Naive thymus-derived CD4-positive, alpha-beta T cell (primary cell): ENCODE measurements at places on chromosomes 2 and 18.

DNA sequence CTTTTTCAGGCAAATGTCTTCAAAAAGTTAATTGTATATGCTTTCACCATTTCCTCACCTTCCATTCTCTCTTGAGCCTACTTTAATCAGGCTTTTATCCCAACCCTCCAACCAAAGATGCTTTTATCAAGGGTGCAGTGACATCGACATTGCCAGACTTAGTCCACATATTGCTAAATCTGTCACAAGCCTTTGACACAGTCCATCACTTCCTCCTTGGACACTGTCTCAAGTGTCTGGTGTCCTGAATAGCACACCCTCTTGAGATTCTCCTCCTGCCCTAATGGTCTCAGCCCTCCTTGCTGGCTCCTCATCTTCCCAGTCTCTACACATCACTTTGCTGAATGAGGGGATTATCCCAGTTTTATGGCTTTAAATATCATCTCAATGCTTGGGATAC lies 147.5 kb upstream of the SLC39A10 start:
- H3K27me3 ChIP-seq = no peaks in the 10 kb centered on the region
- no peak overlapping the region for H3K27ac ChIP-seq

DNA sequence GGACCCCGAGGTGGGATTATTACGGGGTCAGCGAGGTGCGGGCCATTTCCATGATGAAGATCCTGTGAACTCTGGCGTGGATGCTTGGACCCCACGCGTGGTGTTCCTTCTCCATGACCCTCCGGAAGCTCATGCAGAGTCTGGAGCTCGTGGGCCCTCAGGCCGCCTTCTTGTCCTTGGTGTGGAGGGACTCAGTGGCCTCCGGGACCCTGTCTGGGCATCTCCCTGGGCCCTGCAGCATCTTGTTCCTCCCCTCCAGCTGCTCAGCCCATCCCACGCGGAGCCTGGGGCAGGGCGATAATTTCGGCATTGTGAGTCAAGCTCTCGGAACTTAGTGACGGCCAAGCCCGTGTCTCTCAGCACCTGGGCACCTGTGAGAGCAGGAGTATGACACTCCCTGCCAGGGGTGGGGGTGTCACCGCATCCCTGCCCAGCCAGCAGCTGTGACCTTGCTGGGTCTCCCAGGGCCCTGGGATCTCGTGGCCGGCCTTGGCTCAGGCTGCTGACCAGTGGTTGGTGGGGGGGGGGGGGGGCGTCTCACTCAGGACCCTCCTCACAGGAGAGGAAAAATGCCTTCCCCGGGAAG lies 24.6 kb downstream of the RTP5 start:
- no peak overlapping the region for H3K4me3 ChIP-seq
- H3K27ac ChIP-seq = no peak overlapping the region
- no peak for DNase-seq
- no peaks in the 10 kb centered on the region for H3K27me3 ChIP-seq

DNA sequence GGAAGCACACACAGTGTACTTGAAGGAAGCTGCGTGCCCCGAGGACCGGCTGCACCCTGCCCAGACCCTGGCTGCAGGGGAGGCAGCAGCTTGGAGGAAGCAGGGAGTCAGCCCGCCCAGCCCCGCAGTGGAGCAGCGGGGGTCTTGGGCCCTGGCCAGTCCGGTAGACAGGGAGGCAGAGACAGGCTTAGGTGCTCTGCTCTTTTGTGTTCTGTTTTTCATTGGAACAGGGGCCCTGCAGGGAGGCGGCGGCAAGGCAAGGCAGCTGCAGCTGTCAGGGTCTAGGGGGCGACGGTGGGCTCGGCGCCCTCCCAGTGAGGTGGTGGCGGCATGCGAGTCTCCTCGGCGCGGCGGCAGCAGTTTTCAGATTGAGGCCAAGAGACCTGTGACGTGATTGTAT lies 53.3 kb upstream of the TFCP2L1 start:
- no peaks in the 10 kb centered on the region for H3K4me1 ChIP-seq
- peaks cover 43% of the 10 kb centered on the region for H3K36me3 ChIP-seq
- no peak overlapping the region for H3K4me3 ChIP-seq
- DNase-seq = no peak

DNA sequence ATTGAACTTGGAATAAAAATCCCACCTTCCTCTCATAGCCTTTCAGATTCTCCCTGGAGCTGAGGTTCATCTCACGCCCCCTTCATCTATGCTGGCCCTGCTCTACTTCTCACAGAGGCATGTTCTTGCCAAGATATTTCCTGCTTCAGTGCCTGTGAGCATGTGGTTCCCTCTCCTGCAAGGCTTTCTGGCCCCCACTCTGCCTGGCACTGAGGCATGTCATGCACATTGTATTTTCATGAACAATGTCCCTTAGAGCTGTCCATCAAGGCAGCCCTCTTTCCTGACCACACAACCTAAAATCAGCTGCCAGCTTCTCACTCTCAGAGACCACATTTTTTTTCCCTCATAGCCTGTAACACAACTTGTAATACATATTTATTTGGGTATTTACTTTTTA lies 18.0 kb upstream of the HK2 start:
- no peaks in the 10 kb centered on the region for H3K4me1 ChIP-seq
- H3K4me3 ChIP-seq = no peak overlapping the region
- H3K36me3 ChIP-seq = no peaks in the 10 kb centered on the region
- no peak for DNase-seq
- no peaks in the 10 kb centered on the region for H3K27me3 ChIP-seq

DNA sequence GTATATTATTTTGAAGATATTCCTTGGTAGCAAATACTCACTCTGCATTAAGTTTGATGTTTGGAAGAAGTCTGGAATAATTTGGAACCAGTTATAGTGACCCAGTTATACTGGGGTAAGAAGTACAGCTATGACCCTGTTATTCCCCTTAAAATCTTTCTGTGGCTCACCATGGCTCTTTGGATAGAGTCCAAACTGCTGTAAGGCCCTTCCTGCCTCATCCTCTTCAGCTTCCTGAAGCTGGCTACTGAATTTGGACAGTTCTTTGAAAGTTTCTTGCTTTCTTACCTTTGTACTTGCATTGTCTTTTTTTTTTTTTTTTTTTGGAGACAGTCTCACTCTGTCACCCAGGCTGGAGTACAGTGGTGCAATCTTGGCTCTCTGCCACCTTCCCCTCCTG lies 85.6 kb downstream of the ABI2 start:
- H3K4me1 ChIP-seq = no peaks in the 10 kb centered on the region
- no peak overlapping the region for H3K4me3 ChIP-seq
- no peak for DNase-seq
- peaks cover 10% of the 10 kb centered on the region for H3K36me3 ChIP-seq

DNA sequence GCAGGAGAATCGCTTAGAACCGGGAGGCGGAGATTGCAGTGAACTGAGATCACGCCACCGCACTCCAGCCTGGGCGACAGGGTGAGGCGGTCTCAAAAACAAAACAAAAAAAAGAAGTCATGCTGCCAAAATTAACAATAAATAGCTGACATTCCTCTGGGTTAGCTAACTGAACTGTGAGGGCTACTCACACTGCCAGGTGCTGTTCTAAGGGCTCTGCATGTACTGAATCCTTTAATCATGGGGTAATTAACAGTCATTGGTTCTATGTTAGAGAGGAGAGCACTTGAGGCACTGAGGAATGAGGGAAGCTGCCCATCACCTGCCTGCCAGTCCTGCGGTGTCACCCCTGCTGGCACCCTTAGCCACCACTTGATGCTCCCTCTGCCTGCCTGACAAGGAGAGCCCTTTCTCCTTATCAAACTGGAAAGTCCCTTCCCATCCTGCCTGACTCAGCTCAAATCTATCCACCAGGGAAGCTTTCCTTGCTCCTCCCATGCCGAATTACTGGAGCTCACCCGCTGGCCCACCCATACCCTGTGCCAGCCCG lies 73.0 kb upstream of the RIOK3 start:
- no peak for DNase-seq
- H3K27ac ChIP-seq = no peak overlapping the region
- peaks cover 9% of the 10 kb centered on the region for H3K4me1 ChIP-seq
- no peaks in the 10 kb centered on the region for H3K27me3 ChIP-seq
- no peaks in the 10 kb centered on the region for H3K36me3 ChIP-seq
- no peak overlapping the region for H3K4me3 ChIP-seq

GRCh38 chr18:36745219-36745975 lies 83.4 kb downstream of the TPGS2 start:
- no peak overlapping the region for H3K4me3 ChIP-seq
- no peaks in the 10 kb centered on the region for H3K27me3 ChIP-seq
- no peak overlapping the region for H3K27ac ChIP-seq
- DNase-seq = no peak
- H3K4me1 ChIP-seq = no peaks in the 10 kb centered on the region
